ENCODE measurements at places on chromosomes 5 and 9.
A peak's percentile ranks its signal among the peaks of the same experiment; 100 is the strongest.

DNA sequence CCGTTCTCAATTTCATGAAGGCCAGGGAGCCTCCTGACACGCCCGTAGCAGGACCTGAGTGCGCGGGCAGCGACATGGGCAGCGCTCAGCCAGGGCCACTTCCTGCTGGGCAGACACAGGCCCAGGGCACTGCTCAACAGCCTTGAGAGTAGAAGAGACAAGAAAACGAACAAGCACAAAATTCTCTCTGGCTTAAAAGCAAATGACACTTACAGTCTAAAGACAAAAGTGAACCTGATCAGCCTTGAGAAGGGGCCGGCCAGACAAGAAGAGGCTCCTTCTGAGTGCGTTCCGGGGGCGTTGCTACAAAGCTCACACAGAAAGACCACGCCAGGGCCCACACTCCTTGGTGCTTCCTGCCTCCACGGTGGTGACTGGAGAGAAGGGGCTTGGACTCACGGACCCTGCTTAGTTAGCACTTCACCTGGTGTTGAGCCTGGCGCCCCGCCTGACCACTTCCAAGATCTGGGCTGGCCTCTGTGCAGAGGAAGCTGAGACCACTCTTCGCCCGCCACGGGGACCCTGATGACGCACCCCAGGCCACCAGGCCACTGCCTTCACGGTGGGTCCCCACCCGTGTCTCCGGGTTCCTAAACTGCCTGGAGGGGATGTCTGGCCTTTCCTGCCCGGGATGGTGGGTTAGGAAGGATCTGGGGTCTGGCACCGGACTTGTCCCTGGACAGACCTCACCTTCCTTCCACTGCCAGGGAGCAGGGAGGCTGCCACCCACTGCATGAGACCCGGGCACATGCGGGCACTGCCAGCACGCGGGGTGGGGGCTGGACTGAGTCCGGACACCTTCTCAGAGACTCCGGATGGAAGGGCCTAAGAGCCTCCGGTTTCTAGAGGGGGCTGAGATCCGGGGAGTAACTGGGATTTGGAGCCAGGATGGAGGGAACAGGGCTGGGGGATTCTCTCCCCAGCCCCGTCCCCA is 1.3 kb downstream of the SLC12A7 start:
- peak; percentile 29 for DNase-seq

GRCh38 chr5:45648744-45649143 is 47.4 kb downstream of the HCN1 start:
- DNase-seq = no peak

DNA sequence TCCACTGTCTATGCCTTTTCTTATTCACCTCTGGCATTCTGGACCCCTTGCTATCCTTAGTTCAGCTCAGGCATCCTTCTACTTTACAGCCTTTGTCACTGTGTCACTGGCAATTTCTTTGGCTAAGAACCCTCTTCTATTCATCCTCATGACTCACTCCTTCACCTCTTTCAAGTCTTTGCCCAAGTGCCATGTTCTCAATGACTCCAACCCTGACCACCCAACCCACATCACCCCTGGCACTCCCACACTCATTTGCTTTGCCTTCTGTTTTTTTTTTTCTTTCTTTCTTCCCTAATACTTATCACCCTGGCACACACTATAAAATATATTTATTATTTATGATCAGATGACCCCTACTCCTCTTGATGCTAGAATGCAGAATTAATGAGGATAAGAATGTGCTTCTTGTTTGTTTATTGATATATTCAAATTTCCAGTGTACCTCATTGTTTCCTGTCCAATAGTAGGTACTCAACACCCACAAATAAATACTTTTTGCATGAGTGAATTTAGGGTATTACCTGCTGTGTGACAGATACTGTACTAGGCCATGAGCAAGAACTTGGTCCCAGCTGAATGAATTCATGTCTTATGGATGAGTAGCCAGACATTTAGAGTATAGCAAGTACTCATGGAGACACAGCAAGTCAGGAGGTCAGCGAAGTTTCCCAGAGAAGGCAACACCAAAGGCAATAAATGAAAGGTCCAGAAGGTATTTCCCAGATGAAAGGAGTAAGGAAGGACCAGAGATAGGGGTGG is 236.1 kb downstream of the PAPPA start:
- no peak for DNase-seq

GRCh38 chr5:168226012-168226411 is 65.4 kb upstream of the WWC1 start:
- DNase-seq = no peak

DNA sequence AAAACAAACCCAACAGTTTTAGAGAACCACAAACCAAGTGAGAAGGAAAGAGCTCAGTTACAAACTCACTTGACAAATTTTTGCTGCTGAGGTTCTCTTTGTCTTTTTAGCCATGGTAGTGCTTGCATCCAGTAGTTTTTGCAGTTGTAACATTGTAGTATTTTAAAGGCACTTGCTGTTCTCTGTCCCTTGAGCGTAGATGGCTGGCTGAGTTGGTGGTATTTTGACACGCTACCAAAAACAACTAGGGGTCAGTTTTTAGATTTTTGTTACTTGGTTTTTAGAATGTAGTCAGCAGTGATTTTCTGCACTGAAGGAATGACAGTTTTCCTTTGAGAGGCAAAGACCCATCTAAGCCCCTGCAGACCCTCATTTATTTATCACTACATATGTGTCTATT is 58.0 kb downstream of the TLE4 start:
- no peak for DNase-seq

DNA sequence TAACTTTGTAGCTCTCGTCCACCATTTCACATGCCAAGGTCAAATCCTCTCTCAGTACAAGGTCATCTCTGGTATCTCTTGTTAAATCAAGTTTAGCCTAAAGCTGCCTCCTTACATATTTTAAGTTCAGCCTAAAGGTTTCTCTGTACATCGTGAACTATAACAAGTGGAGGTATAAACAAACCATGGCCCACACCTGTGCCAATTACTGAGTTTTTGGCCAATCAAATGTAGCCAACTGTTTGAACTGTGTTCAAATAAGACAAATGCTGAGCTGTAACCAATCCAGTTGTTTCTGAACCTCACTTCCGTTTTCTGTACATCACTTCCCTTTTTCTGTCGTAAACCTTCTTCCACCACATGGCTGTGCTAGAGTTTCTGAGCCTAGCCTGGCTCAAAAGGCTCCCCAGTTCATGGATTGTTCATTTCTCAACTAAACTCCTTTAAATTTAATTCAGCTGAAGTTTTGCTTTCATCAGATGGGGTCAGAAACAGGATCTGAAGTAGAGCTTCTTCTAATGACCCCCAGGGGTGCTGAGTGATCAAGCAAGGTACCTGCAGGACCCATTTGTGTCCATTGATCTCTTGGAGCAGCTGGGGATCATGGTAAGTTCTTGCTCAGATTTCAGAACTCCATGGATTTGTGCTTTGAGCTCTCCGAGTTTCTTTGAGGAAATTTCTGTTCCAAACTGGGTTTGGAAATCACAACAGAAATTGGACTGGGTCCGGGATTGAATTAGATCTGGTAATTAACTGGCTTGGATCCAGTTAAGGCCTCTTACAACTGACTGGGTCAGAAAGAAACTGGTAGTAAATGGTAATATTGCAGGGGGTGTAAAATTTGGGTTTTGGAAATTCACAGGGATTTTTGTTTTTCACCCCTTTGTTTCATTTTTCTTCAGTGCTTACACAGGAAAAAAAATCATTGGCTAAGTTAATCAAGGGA is 11.0 kb upstream of the NANS start:
- DNase-seq = no peak

GRCh38 chr9:126454215-126454614 is 127.6 kb downstream of the MVB12B start:
- no peak for DNase-seq

GRCh38 chr5:180135128-180135955 is 63.8 kb upstream of the RNF130 start:
- DNase-seq = no peak

DNA sequence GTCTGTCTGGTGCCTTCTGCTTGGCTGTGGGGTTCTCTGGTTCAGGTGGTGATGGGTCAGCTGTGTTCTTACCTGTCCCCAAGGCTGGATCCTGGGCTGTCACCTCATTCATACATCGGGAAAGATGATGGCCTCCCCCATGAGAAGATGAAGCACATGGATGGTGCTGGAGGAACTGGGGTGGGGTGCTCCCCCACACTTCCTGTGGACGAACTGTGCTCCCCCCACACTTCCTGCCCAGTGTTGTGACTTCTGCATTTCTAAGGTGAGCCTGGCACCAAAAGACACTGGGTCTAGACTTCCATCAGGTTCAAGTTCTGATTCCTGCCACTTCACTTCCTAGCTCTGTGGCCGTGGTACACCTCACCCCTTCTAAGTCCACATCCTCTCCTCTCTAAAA is 4.3 kb upstream of the SURF6 start:
- DNase-seq = no peak
